OCI-M1 (cell line): ENCODE measurements at places on chromosomes 4 and X.

GRCh38 chr4:73676861-73677323 is 56.7 kb upstream of the RASSF6 start:
- DNase-seq: no peak

DNA sequence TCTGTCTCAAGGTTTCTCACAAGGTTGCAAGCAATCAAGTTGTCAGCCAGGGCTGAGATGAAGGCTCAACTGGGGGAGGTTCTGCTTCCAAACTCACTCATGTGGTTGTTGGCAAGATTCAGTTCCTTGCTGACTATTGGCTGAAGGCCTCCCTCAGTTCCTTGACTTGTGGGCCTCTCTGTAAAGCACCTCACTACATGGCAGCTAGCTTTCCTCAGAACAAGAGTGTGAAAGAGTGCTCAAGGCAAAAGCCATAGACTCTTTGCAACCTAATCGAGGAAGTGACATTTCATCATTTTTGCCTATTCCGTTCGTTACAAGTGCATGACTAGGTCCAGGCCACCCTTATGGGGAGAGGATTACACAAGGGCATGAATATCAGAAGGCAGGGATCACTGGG is 52.0 kb downstream of the CXorf58 start:
- DNase-seq: no peak

- DNase-seq: peak; percentile 5
Observed at GRCh38 chrX:15683193-15683592, 18.6 kb upstream of the CLTRN start.

GRCh38 chr4:137200322-137200721 is 332.0 kb downstream of the PCDH18 start:
- DNase-seq: no peak

GRCh38 chrX:48022738-48023137 is 15.9 kb downstream of the SPACA5 start:
- DNase-seq: no peak

DNA sequence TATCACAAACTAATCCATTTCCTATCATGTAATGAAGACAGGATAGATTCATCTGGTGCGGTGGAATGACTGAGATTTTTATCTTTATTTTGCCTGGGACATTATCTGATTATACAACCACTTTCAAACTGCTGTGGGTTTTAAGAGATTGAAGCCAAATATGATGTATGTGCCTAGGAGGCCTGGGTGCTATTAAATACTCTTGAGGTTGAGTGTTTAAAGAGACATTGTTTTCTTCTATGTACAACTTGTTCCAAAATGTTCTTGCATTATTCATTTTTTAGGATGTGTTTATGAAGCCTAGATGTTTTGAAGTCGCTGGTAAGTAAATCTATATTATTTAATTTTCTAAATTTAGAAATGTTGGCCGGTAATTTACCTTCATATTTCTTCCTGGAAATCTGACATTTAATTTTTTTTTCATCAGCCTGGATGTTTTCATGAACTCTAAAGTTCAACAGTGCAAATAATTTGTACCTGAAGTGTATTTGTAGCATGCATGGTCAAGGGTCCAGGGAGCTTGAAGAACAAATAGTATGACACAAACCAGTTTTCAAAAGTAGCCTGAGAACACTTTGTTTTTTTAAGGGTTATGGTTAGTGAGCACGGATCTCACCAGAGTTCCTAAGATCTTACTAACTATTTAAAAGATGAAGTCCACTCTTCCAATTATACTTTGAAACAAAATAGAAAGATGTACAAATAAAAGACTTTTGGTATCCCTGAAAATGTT is 72.8 kb upstream of the ATP8A1 start:
- no peak for DNase-seq

GRCh38 chr4:6391852-6392188 is 80.6 kb downstream of the PPP2R2C start:
- no peak for DNase-seq

GRCh38 chr4:152894673-152895072 is 41.5 kb upstream of the FHDC1 start:
- no peak for DNase-seq

GRCh38 chr4:149009223-149009622 is 567.0 kb upstream of the NR3C2 start:
- no peak for DNase-seq

- no peak for DNase-seq
Observed at GRCh38 chrX:101745046-101745445, 85.4 kb upstream of the ARMCX2 start.

DNA sequence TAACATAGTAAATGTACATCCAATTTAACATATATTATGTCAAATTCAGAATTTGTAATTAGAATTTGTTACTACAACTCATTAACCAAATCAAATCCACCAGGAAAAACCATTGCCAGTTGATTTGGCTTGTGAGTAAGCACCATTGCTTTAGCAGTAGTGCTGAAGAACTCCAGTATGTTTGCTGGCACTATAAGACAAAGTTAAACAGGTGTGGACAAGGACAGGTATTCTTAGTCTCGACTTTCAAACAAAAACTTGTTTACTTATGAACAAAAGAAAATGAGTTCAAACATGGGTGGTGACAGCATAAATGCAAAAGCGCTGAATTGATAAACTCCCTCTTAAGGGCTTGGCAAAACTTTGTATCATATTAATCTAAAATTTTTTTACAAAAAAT is 1.3 kb upstream of the ADH7 start:
- DNase-seq: no peak

GRCh38 chr4:67456577-67457196 is 88.6 kb downstream of the CENPC start:
- peak; percentile 35 for DNase-seq

GRCh38 chr4:183984566-183984965 is 79.5 kb downstream of the STOX2 start:
- DNase-seq: no peak

DNA sequence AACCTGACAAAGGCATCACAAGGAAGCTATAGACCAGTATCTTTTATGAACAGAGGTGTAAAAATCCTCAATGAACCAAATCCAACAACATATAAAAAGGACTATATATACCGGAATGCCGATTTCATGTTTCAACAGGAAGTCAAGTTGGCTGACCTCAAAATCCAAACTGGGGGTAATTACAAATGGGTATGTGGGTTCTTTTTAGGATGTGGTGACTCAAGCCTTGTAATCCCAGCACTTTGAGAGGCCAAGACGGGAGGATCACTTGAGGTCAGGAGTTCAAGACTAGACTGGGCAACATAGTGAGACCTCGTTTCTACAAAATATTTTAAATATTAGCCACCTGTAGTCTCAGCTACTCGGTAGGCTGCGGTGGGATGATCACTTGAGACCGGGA is 10.4 kb downstream of the PRSS48 start:
- DNase-seq: no peak

- no peak for DNase-seq
Observed at GRCh38 chrX:71941145-71941544, 30.5 kb downstream of the NHSL2 start.

GRCh38 chrX:151697522-151697921 is 2.3 kb downstream of the PRRG3 start:
- DNase-seq: no peak

DNA sequence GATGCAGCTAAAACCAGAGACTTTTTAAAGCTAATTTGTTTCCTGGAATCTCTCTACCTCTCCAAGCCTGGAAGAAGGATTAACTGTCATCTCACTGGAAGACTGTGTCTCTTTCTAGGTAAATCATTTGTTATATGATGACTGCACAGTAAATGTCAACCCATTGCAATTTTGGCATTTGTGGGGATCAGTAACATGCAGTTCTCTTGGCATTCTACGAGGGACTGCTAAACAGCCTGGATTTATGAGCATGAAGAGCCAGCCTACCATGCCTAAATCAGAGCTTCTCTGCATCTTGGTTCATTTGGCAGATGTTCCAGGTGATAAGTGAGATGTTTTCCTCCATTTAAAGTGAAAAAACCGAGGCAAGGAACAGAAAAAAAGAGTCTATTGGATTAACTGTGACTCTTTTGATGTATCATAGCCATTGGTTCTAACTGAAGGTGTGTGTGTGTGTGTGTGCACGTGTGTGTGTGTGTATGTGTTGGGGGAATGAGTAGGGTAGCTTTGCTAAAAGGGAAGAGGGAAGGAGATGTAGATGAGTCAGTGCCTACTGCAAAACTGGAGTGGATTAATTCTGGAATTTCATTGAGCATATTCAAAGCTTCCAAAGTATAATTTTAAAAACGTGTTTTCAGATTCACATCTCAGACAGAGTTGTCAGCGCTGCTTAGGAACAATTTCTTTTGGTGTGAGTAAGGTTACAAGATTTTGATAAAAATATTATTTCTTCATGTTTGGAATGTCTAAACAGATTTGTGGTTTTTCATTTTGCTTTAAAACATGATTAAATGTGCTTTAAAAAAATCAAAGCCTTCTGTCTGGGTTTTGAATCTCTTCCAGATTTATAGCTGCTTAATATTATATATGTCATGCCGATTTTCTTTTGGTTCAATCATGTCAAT is 123.2 kb upstream of the LNX1 start:
- DNase-seq: no peak

DNA sequence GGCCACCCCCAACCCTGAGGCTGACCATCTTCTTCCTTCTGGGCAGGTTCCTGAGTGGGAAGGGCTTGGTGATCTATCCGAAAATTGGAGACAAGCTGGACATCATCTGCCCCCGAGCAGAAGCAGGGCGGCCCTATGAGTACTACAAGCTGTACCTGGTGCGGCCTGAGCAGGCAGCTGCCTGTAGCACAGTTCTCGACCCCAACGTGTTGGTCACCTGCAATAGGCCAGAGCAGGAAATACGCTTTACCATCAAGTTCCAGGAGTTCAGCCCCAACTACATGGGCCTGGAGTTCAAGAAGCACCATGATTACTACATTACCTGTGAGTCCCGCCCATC is 9.7 kb downstream of the EFNB1 start:
- no peak for DNase-seq

GRCh38 chr4:86529436-86529835 is 64.7 kb upstream of the PTPN13 start:
- DNase-seq: no peak

GRCh38 chr4:32985256-32985655 is 2265.1 kb downstream of the PCDH7 start:
- no peak for DNase-seq

DNA sequence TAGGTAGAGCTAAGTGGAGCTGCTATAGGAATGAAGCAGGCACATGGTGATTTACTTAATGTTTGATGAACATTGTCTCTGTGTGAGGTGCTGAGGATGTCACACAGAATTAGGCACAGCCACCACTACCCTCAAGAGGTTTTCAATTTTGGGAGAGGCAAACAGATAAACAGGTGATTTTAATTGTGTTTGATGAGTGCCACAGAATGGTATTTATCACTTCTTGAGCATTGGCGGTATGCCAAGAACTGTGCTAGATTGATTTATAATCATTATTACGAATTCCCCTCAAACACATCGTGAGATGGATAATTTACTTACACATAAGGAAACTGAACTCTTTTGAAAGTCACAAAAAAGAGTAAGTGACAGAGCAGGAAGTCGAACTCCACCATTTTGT is 74.8 kb downstream of the FREM3 start:
- no peak for DNase-seq

DNA sequence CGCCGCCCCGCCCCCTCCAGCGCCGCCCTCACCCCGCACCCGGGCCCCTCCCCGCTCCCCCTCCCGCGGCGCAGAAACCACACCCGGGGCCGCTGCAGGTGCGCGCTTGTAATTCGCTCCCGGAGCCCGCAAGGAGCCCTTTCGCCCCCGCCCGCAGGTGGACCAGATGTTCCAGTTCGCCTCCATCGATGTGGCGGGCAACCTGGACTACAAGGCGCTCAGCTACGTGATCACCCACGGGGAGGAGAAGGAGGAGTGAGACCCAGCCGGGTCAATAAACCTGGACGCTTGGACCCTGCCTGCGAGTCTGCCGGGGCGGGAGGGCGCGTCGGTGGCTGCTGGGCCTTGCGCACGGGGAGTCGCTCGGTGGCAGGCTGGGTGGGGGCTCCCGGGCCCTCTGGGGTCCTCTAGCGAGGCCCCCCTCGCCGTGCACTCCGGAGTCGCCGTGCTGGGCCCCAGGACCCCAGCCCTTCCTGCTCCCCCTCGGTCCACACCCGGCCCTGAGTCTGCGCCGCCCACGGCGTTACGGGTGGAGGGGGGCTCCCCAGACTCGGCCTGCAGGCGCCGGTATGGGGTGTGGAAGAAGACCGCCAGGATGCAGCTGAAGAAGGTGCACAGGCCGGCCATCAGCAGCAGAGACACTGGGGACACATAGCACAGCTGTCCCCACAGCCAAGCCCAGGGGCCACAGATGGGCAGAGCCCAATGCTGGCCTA is 7.1 kb downstream of the SLC49A3 start:
- DNase-seq: peak; percentile 15

- DNase-seq: peak; percentile 73
Observed at GRCh38 chr4:60042941-60043340, 1157.2 kb upstream of the ADGRL3 start.

DNA sequence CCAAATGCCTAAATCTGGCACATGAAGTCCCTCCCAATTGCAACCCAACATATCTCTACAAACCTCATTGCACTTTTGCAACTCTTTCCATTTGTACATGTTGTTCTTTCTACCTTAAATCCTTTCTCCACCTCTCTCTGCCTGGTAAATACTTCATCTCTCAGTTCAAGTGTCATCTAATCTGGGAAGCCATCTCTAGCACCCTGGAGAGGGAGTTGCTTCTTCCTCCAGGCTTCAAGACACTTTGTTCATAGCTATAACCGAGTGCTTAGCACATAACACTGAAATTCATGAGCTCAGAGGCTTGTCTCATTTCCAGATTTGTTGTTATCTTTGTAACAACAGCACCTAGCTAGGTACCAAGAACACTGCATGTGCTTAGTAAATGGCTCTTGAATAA is 114.8 kb upstream of the NAP1L5 start:
- no peak for DNase-seq

DNA sequence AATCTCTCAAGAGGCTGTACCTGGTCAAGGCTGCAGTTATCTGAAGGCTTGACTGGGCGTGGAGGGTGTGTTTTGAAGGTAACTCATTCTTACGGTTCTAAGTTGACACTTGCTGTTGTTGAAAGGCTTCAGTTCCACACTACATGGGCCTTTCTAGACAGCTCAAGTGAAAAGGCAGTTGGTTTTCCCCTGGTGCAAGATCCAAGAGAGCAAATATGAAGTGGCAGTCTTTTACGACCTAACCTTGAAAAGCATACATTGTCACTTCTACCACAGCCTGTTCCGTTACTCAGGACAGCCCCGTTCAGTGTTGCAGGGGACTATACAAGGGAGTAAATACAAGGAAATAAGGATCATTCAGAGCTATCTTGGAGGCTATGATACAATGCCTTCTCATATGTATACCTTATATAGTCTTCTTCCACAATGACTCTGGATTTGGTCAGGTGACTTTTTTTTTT is 46.2 kb downstream of the PDS5A start:
- DNase-seq: no peak

GRCh38 chr4:84826681-84827080 is 139.8 kb downstream of the WDFY3 start:
- no peak for DNase-seq

DNA sequence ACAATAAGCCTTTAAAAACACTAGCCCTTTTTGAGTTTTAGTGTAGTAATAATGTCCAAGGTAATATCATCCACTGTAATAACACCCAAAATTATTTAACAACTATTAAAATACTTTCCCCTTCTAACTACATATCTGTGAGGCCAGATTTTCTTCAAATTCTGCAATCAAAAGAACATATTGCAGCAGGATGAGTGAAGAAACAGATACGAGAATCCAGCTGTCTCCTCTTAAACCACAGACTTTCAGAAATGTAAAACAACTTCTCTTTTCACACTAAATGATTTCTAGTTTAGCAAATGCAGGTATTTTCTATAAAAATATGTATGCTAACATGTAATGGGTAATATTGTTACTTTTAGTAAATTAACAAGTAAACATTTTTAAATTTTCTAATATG is 148.9 kb downstream of the PRDM5 start:
- DNase-seq: peak; percentile 64
